CD4-positive, alpha-beta memory T cell (primary cell): ENCODE measurements at places on chromosomes 7 and 10.

DNA sequence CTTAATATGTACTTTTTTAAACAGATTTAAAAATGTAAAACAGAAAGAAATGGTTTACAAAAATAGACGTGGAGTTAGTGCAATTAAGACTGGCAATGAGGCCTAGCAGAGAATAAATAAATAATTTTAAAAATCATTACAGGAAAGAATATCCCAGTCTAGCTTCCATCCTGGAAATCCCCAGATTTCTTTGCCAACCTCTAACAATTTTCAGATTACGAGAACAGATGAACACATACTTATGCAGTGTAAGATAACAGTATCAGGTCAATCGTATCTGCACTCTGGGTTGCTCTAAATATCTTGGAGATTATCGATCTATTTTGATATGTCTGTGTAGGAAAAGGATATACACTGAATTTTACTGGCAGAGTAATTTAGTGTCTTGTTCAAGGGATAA, 210.5 kb downstream of the SEMA3A start:
- no peak for DNase-seq

GRCh38 chr7:24135003-24135817, 148.8 kb upstream of the NPY start:
- no peak for DNase-seq

DNA sequence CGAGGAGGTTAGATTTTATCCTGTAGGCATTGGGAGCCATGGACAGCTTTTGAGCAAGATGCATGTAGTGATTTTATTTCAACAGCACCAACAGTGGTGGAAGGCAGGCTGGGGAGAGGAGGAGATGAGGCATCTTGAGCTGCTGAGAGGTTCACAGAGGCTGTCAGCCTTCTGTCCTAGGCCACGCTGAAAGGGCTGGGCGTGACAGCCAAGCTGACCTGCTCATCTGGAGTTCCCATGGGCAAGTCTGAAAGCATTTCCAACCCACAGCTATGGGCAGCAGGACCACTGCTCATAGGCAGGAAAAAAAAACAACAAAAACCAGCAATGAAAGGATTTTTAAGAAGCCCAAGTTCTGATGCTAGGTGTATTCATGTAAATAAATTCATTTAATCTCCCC, 7.7 kb downstream of the NEURL1 start:
- no peak for DNase-seq

DNA sequence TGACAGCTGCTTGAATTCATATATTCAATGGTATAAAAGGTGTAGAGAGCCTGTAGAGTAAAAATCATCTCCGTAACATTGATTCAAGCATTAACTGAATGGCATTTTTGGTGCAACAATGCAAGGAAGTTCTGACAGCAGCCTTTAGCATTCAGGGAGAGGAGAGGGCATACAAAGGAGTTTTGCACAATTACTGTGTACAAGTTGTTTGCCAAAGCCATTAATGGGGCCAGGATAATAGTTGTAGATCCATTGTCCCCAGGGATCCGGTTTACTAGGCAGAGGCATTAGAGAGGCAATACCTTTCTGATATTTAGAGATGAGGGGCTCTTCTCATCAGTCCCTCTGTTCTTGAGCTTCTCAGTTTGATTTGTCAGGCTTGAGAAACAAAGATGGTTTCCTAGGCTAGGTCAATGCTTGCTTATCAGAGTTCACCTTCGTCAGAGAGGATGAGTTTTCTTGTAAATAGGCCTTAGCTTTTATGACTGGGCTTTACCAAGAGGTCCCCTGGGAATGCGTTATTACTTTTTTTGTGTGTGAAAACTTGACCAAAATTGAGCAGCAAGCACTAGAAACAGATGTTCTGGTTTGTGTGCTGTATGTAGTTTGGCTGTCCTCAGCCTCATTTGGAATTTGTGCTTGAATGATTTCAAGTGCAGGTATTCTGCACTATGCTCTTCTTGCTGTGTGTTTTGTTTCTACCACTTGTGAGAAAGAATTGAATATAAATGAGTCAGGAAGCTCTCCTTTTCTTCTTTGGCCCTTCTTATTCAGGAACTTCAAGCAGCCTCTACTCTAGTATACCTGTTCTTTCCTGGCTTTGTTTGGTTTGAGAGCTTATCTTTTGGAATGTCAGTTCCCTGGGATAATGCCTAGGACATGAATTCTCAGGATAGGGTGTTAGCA, 32.0 kb downstream of the SND1 start:
- no peak for DNase-seq

DNA sequence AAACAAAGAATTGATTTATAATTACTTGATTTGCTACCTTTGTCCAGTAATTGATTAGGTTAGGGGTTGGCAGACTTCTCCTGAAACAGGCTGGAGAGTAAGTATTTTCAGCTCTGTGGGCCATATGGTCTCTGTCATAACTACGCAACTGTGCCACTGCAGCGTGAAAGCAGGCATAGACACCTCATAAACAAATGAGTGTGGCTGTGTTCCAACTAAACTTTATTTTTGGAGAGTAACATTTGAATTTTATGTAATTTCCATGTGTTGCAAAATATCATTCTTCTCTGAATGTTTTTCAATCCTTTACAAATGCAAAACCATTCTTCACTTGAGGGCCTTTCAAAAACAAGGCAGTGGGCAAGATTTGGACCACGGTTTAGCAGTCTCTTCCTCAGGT, 76.9 kb downstream of the GALNT17 start:
- DNase-seq = no peak

- no peak for DNase-seq
Observed at GRCh38 chr7:106070201-106070551, 41.9 kb downstream of the SYPL1 start.

- no peak for DNase-seq
Observed at GRCh38 chr10:17563452-17563851, 53.7 kb downstream of the HACD1 start.

- no peak for DNase-seq
Observed at GRCh38 chr10:28242555-28243204, 60.2 kb downstream of the MPP7 start.

GRCh38 chr10:100748231-100749058, 3.1 kb downstream of the PAX2 start:
- no peak for DNase-seq

- DNase-seq = no peak
Observed at GRCh38 chr7:110375068-110375467, 715.9 kb upstream of the LRRN3 start.

GRCh38 chr10:58209669-58210068, 58.0 kb downstream of the IPMK start:
- DNase-seq = no peak

GRCh38 chr7:24654305-24654704, 81.1 kb downstream of the PALS2 start:
- DNase-seq = no peak

DNA sequence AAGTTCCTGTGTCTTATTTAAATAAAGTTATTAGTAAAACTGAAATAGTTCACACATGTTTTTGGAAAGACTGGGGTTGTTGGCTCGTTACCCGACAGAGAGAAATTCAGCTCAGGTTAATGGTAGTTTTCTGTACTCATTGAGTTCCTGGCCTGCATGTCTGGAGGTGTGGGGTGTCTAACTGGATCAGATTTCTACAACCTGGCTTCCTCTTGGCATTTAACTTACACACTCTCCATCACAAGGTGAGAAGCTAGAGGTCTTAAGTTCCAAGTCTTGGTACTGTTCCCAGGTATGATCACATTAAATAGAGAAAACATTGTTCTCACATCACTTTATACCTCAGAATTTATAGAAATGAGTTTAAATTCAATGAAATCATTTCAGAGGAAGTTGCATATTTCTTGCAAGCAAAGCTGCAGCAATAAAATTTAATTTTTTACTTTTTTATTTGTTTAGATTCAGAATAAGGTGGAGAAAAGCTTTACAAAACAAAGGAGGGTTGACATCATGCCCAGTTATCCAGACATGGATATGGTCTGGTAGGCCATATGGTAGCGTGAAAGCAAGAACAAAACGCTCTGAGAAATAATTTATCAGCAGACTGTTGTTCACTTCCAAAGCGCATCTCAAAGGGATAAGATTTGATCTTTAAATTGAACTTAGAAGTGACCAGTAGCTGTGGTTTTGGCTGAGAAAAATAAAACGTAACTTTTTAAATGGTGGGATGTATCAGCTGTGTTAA, 120.6 kb downstream of the GLCCI1 start:
- no peak for DNase-seq

GRCh38 chr7:129831424-129832058, 121.2 kb downstream of the UBE2H start:
- DNase-seq = no peak

GRCh38 chr7:50607524-50608125, 42.4 kb upstream of the DDC start:
- DNase-seq = no peak

GRCh38 chr7:91128683-91129348, 135.4 kb upstream of the FZD1 start:
- DNase-seq = no peak

DNA sequence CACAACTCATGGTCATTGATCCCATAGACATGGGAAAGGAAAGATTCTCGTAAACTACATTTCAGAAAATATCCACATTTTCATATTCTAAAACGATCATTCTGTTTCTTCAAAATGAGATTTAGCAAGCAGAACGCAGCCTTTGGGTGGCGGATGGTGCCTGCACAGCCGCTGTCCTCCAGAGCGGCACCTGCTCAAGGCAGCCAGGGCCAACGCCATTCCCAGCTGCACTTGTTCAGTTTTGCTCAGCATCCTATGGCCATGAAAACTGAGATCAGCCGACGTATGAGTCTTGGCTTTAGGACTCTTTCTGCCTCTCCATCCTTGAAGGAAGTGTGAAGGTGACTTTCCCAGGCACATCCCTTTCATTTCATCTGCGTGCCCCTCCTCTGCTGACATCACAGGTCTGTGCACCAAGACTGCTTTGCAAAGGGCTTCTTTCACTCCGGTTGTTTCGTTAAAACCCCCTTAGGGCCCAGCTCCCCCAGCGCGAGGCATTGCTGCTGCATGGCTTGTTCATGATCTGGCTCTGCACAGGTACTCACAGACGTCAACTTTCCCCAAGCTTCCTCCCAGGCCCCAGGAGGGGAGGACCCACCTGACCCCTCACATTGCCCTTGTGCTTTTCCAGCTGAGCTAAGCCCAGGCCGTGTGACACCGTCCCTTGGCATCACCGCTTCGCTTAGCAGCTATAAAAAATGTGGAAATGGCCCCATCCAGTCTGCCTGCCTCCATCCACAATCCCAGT, 37.2 kb downstream of the TCERG1L start:
- DNase-seq = no peak

DNA sequence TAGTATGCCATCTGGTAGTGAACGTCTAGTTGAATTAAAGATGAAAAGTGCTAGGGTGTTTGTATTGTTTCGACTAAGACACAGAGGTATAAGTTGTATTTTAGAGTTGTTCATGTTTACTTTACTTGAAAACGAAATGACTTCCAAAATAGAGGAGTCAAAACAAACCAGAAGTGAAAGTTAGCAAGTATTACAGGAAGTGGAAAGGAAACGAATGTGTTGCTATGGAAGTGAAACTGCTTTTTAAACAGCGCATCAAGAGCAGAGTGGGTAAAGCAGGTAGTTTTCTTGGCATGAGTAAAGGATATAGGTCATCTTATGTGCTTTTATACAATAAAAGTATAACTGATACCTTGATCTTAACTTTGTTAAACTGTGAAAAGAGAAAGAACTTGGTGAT, 20.0 kb upstream of the GALNTL5 start:
- DNase-seq = peak; percentile 72

- no peak for DNase-seq
Observed at GRCh38 chr7:108167460-108167859, 37.3 kb upstream of the LAMB4 start.

GRCh38 chr7:111980725-111981124, 225.5 kb downstream of the DOCK4 start:
- no peak for DNase-seq

DNA sequence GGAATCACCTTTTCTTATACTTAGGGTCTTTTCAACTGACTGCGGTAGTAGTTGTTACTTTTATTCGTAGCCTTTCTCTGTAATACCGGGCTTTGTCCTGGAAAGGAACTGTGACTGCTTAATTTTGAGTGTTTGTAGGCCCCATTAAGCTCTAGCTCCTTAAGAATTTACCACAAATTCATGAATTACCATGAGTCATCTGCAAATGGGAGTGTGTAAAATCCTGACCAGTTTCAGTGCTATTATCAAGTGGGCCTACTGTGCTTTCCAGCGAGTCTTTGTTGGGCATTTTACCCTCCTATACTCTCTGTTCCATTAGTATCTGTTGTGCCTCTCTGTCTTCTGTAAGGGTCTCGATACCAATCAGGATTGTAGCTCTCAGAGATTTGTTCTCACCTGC, 49.7 kb downstream of the ZMYND11 start:
- no peak for DNase-seq

- DNase-seq = no peak
Observed at GRCh38 chr10:93475871-93476270, 6.3 kb downstream of the MYOF start.

GRCh38 chr10:11789306-11789705, 33.9 kb upstream of the PROSER2 start:
- DNase-seq = no peak

- DNase-seq = no peak
Observed at GRCh38 chr10:68235111-68235510, 3.2 kb upstream of the ATOH7 start.

- DNase-seq = no peak
Observed at GRCh38 chr7:2321020-2321419, 6.8 kb upstream of the SNX8 start.

- DNase-seq = no peak
Observed at GRCh38 chr7:19099924-19100323, 17.5 kb downstream of the TWIST1 start.
